ENCODE measurements at places on chromosomes 1 and 21.

DNA sequence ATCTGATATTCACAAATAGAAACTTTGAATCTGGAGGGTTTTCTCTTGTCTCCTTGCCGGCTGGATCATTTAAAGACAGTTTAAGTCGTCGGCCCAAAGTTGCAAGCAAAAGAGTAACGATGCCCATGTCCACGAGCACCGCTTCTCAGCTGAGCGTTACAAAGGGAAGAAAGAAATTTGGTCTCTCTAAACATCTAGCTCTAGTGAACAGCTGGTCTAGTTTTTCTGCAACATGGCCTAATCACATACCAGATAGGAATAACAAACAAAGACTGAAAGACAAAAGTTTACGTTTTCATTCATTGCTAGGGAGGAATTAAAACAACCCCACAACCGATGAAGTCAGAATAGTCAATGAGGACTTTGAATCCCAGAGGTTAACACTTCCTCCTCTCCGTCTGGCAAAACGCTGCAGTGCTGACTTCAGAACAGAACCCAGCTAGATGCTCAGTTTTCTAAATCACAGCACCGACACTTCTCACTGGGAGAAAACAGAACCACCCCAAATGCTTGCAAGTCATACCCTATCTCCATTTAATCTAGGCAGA lies 69.4 kb downstream of the NTPCR start:
- no peak for DNase-seq

DNA sequence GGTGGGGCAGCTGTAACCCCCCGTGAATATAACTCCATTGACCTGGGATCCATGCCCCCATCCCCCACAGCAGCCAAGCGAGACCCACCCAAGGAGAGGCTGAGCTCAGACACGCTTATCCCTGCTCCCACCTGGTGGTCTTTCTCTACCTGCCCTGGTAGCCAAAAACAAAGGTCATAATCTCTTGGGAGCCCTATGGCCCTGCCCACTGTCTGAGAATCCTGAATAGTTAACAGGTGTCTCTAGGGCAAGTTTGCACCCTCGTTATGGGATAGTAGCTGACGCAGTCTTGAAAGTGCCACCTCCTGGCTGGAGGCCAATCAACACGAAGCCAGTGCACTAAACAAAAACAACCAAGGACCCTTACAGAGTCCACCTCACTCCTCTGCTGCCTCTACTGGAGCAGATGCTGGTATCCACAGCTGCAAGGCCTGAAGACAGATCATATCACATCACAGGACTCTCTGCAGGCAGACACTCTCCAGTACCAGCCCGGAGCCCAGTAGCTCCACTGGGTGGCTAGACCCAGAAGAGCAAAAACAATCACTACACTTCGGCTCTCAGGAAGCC lies 134.3 kb upstream of the C1orf174 start:
- no peak for DNase-seq

DNA sequence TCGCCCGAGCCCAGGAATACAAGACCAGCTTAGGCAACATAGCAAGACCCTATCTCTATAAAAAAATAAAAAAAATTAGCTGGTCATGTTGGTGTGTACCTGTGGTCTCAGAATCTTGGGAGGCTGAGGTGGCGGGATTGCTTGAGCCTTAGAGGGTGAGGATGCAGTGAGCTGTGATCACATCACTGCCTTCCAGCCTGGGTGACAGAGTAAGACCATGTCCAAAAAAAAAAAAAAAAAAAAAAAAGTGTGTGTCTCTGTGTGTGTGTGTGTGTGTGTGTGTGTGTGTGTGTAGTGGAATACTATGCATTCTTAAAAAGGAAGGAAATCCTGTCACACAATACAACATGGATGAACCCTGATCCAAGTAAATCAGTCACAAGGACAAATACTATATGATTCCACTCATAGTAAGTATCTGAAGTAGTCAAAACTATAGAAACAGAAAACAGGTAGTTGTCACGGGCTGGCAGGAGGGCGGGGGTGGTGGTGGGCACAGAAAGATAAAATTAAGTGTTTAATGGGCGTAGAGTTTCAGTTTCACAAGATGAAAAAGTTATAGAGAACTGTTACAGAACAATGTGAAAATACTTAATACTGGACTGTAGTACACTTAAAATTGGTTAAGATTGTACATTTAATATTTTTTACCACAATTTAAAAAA lies 47.8 kb downstream of the SELENOF start:
- DNase-seq = no peak

DNA sequence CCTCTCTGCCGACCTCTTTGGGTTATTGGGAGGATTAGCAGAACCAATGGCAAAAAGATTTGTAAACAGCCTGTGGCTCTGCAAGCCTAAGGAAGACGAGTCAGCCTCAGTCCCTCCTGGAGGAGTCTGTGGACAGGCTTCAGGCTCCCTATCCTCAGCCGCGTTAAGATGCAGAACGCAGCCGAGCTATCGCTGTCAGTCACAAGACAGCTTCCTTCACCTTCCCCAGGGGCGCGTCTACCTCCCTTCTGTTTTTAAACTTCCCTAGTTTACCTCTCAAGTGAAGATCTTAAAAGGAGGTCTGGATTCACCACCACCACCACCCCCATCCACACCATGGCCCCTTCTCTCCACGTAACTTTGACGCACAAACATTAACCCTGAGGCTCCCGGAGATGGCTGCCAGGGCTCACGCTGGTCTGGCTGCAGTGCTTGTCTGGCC lies 738 bp downstream of the CAMK1G start:
- no peak for DNase-seq

DNA sequence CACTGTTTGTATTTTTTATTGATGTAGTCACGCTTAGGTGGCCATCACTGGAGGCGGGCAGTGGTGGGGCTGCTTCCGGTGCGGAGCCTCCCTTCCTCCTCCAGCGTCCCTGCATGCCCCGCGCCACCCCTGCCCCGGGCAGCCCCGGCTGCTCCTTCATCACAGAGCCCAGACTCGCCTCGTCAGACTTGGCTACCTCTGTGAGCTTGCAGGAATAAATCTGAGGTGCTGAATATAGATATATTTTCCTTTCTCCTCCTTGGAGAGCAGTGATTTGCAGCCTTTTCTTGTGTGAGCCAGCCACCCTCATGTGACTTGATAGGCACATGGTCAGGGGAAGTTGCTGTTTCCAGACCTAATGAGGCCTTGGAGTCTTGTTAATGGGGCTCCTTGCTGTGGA lies 412.7 kb upstream of the VAMP3 start:
- DNase-seq = no peak

DNA sequence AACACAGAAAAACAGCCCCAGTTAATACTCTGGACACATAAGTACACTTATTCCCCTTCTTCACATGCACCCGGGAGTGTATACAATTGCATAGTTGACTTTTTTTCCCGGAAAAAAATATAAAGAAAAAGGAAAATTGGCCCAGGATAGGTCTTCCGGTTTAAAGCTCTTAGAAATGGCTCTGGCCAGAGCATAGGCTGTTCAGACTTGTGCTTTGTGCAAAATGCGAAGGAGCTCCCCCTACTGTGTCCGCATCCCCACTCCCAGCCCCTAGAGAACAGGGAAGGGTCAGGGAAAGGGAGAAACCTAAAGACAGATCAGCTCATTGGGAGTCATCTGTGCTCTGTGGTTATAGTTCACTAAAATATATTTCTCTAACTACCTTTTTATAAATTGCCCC lies 5.5 kb upstream of the MTMR11 start:
- no peak for DNase-seq

DNA sequence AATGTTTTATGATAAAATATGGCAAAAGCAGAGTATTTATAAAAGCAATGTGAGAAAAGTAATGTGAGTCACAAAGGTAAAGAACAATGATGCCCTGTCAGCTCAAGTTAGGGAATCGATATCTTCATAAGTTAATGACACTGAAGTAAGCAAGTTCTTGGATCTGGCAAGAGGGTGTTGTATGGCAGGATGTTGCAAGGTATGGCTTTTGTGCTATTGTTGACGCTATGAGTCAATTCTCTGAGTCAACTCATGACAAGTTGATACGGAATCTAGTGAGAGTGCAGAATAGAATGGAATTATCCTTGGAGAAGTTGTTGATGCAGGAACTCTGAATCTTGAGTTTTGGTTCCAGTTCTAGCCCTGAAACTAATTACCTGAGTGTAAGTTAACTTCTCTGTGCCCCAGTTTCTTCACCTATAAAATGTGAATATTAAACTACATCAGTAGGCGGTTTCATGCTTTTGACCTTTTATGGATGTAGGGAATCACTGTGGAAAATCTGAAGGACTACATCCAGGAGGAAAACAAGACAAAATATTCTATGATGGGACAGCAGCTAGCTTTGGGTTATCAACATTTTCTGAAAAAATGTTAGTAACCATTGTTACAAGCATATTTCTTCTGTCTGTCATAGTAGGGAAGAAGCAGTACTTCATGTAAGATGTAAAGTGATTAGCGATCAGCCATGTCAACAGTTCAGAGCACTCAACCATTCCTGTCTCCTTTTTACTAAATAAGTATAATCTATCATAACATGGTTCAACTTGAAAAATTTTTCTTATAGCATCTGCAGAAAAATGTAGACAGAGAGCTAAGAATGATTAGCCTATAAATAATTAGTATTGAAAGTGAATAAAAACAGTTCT lies 96.9 kb downstream of the ATP6V1G3 start:
- DNase-seq = peak; percentile 83

DNA sequence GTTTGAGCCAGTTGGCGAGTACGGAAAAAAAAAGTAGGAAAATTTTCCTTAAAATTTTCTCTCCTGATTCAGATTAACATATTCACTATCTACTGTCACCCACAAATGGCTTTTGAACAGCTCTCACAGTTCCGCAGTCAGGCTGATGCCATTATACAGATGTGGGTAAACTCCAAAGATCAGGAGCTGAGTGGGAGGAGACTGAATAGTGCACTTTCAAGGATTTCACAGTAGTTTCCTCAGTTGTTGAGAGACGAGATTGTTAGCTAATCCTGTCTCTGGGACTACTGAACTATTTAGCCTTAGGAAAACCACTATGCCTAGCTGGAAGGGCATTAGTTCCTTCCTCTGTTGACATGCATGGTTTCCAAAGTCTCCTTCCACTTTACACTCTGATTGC lies 3.2 kb upstream of the DISP1 start:
- DNase-seq = no peak

DNA sequence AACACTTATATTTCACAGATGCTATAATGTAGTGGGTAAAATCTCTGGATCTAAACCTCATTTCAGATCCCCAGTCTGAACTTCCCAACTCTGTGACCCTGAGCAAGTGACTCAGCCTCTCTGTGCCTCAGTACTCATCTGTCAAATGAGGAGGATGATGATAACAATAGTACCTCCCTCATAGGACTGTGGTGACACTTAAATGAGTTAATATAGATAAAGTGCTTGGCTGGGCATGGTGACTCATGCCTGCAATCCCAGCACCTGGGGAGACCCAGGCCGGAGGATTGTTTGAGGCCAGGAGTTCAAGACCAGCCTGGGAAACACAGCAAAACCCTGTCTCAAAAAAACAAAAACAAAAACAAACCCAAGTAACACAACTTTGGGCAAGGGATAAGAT lies 4.7 kb upstream of the ECE1 start:
- DNase-seq = peak; percentile 94

- no peak for DNase-seq
Measured at GRCh38 chr1:229066591-229066990, 204.3 kb upstream of the RAB4A start.

GRCh38 chr1:115092175-115092574 lies 2.9 kb upstream of the TSPAN2 start:
- no peak for DNase-seq

- no peak for DNase-seq
Measured at GRCh38 chr1:223052931-223053330, 90.1 kb downstream of the TLR5 start.

- no peak for DNase-seq
Measured at GRCh38 chr1:201599548-201599947, 60.6 kb downstream of the NAV1 start.

DNA sequence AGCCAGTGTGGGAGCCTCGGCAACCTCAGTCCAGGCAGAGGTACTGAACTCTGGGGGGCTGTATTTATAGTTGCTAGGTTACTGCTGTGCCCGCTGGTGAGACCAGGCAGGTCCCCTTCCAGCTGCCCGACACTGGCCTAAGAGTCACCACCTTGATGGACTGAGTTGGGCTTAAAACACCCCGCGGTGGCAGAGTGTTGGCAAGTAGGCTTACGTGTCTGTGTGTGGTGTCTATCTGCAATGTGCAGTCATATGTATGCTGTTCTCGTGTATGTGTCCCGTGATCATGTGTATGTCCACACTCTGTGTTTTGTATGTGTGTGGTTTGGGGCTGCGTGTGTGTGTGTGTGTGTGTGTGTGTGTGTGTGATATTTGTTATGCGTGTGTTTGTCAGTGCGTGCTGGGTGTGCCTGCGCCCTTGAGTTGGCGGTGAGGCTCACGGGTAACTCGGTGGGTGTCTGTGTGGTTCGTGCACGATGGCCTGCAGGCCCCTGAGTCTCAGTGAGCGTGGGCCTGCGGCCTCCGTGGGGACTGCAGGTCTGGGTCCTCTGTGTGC lies 65.5 kb downstream of the MEF2D start:
- DNase-seq = no peak

DNA sequence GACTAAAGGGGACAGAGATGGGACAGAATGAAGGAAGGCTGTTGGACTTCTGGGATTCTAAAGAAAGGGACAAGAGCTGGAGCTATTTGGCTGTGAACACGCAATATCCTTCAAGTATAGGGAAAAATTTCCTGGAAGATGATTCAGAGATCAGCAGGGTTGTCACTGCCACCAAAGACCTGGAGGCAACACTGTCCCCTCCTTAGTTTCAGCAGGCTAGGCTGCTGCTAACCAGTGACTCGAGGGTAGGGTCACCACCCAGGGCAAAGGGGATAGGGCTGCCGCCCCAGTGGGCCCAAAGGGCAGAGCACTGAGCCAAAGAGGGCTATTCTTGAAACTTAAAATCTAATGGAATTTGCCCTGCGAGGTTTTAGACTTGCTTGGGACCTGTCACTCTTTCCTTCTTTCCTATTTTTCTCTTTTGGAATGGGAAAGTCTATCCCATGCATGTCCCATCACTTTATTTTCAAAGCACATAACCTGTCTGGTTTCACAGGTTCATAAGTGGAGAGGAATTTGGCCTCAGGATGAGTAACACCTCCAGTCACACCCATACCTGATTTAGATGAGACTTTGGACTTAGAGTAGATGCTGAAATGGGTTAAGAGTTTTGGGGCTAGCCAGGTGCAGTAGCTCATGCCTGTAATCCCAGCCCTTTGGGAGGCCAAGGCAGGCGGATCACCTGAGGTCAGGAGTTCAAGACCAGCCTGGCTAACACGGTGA lies 11.9 kb downstream of the IFNLR1 start:
- DNase-seq = no peak

GRCh38 chr1:42335809-42336518 lies 929 bp upstream of the FOXJ3 start:
- no peak for DNase-seq

DNA sequence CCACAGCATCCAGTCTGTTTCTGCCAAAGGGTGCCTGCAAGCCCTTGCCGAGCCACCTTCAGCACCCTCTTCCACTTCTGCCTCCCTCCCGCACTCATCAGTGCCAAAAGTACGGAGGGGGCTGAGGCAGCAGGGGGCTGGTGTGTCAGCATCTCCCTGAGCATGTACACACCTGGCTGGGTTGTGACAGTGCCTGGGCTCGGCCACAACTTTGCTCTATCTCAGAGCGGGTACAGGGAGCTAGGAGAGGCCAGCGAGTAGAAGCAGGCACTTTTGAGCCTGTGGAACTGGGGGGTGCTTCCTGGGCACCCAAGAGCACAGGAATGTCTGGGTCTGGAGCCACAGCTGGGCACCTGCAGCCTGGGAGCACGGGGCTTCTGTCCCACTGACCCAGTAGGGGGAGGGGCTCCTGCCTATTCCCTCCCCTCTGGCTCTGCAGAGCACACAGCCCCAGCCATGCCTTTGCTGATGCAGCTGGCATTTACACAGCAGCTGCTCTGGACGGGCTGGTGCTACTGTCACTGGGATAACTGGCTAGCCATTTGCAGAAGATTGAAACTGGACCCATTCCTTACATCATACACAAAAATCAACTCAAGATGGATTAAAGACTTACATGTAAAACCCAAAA lies 319.8 kb upstream of the RRP15 start:
- DNase-seq = no peak

Measured in RCC 7860 (cell line).